ENCODE measurements at places on chromosomes 5 and 9. TPM values are rescaled to one million over a fixed set of nuclear protein-coding genes. Genes with fewer than 3 reads are reported as not detected.

GRCh38 chr5:104778-105296 lies 12.9 kb downstream of the PLEKHG4B start:
- DNase-seq: no peak

DNA sequence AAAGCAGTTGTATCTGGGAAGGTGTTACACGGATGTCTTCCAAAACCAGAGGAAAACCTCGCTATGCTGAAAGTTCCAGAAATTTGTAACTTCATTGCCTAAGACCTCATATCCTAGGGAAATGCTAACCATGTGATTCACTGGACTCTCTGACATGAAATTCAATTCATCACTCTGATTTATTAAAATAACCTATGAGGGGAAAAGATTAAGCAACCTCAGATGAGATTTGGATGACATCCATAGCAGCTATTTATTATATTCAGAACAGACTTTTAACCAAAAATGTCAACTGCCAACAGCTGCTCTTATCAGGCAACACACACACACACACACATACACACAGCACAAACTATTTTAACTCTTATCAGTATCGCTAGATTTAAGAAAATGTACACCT lies 1006.4 kb upstream of the CTNND2 start:
- no peak for DNase-seq

- peak; percentile 55 for DNase-seq
Observed at GRCh38 chr5:43121913-43122484, 1.3 kb downstream of the ZNF131 start.

Gene DRD1
- 0.06 TPM for polyA plus RNA-seq

DNA sequence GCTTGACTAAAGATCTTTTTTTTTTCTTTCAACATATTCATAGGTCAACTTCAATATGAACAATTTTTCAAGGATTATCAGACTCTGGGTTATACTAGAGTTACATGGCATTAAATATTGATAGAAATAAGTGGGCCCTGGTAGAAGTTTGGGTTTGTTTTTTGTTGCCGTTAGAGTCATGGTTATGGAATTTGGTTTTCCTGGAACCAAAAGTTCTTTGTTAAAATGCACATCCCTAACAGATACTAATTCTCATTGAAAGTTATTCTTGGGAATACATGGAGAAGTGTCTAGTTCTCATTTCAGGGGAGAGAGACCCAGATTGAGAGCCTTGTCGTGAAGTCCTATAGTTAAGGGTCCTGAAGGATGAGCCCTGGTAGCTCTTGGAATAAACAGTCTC lies 124.9 kb downstream of the FGF1 start:
- DNase-seq: no peak

DNA sequence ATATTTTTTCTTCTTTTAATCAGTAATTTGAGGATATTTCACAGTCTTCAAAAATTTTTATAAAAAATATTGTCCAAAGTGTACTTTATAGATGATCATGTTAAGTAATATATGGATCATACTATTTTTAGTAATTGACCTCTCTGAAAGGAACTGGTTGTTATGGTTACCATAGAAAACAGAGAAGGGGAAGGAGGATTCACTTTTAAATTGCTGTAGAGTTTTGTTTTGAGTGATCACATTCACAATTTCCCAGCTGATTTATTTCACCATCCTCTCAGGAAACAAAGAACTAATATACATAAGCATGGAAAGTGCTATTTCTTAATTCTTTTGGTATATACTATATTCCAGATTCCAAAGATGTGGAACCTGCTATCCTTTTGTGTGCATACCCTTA lies 56.5 kb upstream of the NREP start:
- no peak for DNase-seq

GRCh38 chr9:137405677-137406081 lies 17.3 kb downstream of the EXD3 start:
- no peak for DNase-seq

GRCh38 chr5:134994560-134995156 lies 27.0 kb downstream of the CATSPER3 start:
- DNase-seq: no peak

Gene ARHGAP26
- polyA plus RNA-seq: 15.5 TPM

GRCh38 chr5:15702102-15702501 lies 202.1 kb downstream of the FBXL7 start:
- no peak for DNase-seq

Gene RNF183
- 0.63 TPM for polyA plus RNA-seq

DNA sequence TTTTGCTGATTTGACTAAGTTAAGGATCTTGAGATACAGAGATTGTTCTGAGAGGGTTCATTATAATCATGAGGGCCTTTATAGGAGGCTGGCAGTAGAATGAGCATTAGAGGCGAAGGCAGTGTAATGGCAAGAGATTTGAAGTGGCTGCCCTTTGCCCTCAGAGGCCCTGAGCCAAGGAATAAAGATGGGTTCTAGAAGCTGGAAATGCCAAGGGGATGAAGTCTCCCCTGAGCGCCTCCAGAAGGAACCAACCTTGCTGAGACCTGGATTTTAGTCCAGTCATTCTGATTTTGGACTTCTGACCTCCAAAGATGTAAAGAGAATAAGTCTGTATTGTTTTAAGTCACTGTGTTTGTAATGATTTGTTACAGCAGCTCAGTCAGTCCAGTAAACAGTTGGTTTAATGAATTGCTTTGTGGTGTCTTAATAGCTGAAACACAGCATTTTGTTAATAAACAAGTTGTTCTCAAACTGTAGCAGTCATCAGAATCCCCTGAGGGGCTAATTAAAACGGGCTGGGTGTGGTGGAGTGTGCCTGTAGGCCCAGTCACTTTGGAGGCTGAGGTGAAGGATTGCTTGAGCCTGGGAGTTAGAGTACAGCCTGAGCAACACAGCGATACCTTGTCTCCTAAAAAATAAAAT lies 23.2 kb downstream of the GLRX start:
- DNase-seq: no peak

Gene ECSCR
- 67.5 TPM for polyA plus RNA-seq

- no peak for DNase-seq
Observed at GRCh38 chr5:113336975-113337374, 97.8 kb downstream of the TSSK1B start.

DNA sequence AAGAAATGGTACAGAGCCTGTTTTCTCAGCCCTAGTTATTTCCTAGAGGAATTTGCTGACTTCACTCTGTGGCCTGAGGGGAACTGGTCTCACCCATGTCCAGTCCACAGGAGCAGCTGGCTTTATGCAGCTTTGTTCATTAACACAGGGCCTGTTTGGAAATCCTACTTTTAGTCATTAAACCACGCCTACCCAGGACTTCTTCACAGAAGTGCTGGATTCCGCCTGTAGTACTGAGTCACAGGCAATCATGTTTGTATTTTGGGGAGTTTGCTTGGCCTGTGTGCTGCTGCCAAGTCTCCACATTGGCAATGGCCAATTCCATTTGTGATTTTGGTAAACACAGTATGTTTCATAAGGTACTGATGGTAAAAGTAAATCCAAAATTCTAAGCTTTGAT lies 52.8 kb downstream of the CTNND2 start:
- no peak for DNase-seq

DNA sequence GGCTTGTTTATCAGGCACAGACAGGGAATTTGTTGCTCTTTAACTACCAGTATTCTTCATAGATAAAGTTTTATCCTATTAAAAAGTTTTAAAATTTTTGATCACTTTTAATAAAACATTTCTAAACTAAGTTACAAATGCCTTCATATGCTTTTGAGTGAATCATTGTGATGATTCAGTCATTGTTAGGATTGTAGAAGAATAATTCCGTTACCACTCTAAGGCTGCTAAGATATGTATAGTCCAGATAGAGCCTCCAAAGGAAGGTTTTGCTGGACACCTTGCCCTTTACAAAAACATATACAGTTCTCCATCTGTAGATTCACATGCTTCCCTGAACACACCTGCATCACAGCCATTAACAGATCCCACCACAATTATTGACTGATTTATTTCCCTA lies 233.7 kb downstream of the SPOCK1 start:
- no peak for DNase-seq

GRCh38 chr5:67771221-67771620 lies 444.3 kb upstream of the PIK3R1 start:
- DNase-seq: no peak

- DNase-seq: no peak
Observed at GRCh38 chr9:98997604-98998003, 53.9 kb downstream of the COL15A1 start.

DNA sequence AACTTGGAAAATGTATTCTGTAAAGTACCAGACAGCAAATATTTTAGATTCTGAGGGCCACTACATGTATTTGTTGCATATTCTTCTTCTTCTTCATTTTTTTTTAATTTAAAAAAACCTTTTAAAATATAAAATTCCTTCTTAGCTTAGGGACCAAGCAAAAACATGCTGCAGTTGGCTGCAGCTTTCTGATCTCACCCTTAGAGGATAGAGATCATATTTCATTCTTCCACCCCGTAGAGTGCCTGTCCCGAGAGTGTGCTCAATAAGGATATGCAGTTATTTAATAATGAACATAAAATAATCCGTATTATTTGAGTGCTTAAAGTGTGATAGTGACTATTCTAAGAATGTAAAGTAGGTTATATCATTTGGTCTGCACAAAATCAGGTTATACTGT lies 204.2 kb upstream of the CD180 start:
- DNase-seq: no peak

- no peak for DNase-seq
Observed at GRCh38 chr5:118698774-118699173, 289.6 kb downstream of the DTWD2 start.

DNA sequence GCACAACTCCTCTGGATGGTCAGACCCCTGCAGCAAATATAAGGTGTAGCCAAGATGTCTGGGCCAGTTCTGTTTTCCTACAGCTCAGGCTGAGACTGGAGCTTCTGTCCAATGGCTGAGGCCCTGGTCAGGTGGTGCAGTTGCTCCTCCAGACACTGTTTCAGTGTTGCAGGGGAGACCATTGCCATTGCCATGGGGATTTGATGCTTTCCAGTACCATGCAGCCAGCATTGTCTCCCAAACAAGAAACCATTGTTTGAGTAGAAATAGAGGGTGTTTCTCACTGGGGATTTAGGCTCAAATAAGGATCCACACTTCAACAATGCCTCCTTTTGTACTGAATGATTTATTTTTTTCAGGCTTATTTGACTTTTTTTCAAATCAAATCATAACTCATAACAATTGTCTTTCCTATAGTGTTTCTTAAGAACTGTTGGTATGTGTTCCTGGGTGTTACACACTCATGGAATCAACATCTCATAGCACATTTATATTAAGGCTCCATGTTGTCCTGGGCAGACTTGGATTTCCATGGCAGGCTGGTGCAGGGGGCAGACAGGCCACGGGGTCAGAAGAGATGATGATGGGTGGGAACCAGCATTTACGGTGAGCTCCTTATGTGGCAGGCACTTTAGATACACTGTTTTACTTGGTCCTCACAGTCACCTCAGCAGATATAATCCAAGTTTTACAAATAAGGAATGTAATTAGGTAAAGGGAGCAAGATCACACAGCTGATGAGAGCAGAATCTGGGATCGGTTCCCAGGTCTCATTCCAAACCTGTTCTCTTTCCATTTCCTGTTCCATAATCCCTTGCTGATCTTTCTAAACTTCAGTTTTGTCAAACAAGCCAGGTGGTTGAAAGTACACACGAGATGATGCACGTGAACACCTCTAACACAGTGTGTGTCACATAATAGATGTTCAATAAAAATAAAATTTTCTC lies 95.9 kb upstream of the GNAQ start:
- DNase-seq: no peak

DNA sequence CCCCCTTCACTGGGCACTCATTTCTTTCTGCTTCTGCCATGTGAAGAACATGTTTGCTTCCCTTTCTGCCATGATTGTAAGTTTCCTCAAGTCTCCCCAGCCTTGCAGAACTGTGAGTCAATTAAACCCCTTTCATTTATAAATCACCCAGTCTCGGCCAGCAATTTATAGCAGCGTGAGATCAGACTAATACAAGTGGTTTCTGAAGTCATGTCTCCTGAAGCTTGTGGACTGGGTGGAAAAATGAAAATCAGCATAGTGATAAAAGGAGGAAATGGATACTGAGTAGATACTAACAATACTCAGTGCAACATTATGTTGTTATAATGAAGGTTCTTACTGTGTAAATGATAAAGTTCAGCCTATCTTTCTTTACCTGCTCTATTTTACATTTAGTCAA lies 35.1 kb downstream of the NNT start:
- no peak for DNase-seq

DNA sequence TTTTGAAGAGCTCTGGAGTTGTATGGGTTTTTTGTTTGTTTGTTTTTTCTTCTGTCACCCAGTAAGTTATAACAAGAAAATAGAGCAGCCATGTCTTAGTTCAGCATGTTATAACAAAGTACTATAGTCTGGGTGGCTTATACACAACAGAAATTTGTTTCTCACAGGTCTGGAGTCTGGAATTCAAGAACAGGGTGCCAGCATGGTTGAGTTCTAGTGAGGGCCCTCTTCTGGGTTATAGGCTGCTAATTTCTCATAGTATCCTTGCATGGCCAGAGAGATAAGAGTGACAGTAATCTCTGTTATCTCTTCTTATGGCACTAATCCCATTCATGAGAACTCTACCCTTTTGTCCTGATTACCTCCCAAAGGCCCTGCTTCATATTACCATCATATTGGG lies 114.7 kb downstream of the GIN1 start:
- no peak for DNase-seq

DNA sequence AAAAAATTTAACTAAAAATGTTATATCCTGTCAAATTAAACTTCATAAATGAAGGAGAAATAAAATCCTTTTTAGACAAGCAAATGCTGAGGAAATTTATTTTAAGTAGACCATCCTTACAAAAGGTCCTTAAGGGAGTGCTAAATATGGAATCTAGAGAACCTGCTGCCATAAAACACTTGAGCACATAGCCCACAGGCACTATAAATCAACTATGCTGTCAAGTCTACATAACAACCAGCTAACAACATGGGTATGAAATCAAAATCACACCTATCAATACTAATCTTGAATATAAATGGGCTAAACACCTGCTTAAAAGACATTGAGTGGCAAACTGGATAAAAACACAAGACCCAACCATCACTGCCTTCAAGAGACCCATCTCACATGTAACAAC lies 15.1 kb upstream of the PRSS3 start:
- DNase-seq: no peak

Gene MOCS2
- polyA plus RNA-seq: 58.5 TPM

- peak; percentile 28 for DNase-seq
Observed at GRCh38 chr5:74415695-74416102, 224.8 kb downstream of the ENC1 start.

GRCh38 chr5:123611406-123611709 lies 99.4 kb downstream of the CSNK1G3 start:
- no peak for DNase-seq

Gene IGFBPL1
- 1.4 TPM for polyA plus RNA-seq

Gene TMEM203
- polyA plus RNA-seq: 36.5 TPM

GRCh38 chr5:132063090-132063911 lies 2.8 kb downstream of the IL3 start:
- peak; percentile 27 for DNase-seq

DNA sequence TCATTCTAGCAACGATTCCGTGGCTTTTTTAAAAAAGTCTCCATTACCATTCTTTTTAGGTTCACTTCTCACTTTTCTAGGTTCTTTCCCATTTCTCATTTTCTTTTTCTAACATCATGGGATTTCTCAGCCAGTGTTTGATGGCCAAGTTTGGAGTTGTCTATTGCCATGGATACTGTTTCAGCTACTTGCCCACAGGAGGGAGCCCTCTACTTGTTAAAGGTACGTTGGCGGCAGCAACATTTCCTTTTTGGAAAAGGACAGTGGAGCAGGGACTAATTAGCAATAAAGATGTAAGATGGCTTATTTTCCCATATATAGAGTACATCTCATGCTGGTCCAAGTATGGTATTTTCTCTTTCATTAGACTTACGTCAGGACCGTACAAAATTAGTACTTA lies 2257.5 kb upstream of the C9orf72 start:
- DNase-seq: peak; percentile 5

Gene DAP
- 92.8 TPM for polyA plus RNA-seq
